Activated T-helper 2 cell treated with anti-CD3 and anti-CD28 coated beads, Interferon-gamma antibody, Interleukin-2, Interleukin-4, amounts not matched to agents 10 μg/mL and 5 μg/mL and 100 μg/mL, durations not matched to agents 14 hours and 24 hours and 36 hours (primary cell): ENCODE measurements at places on chromosomes 3 and 15.

DNA sequence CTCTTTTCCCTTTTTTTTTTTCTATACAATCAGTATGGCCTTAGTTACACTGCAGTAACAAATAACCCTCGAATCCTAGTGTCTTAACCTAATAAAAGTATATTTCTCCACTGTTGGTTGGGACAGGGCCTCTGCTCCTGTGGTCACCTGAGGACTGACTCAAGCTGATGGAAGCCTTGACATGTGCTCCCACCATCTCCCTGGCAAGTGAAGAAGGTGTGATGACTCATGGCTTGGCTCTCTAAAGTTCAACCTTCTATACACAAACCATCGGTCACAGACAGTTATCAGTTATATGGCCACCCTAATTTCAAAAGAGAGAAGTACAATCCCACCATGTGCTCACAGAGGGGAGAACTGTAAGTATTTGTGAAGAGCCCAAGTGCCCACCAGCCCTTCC lies 65.8 kb upstream of the CACNA2D3 start:
- DNase-seq: no peak

GRCh38 chr3:89925976-89926375 lies 818.6 kb downstream of the EPHA3 start:
- no peak for DNase-seq

- no peak for DNase-seq
Observed at GRCh38 chr15:63522225-63522578, 17.8 kb downstream of the USP3 start.

DNA sequence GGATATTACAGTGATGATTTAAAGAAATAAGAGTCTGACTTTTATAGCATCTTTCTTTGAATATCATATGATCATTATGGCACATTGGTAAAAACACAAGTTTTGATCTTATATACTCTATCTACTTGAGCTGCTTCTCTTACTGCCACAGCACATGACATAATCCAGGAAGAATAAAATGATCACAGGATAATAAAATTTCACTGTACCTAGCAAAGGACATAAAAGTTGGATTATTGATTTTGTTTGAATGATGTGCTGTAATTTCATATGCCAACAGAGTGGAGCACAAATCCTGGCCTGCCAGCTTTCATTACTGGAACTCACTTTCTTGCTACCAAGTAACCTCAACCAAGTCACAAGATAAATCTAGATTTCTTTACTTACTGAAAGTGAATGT lies 162.1 kb upstream of the NANOGP8 start:
- DNase-seq: no peak

DNA sequence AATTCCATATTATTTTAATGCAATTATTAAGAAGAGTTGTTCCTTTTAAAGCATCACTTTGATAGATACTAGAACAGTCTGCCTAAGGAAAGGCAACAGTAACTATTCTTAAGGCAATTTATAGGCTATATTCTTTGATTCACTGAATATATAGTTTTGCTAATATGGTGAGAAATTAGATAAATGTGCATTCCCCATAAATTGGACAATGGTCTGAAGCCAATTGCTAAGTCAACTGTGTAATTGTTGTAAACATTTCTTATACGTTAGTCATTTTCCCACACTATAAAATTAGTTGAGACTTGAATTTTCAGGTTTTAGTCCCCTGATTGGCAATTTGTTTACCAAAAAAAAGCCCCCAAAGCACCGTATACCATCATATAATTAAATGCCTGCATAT lies 263.0 kb upstream of the NECTIN3 start:
- DNase-seq: no peak

- DNase-seq: no peak
Observed at GRCh38 chr15:47186075-47186474, 531.2 kb upstream of the SEMA6D start.

DNA sequence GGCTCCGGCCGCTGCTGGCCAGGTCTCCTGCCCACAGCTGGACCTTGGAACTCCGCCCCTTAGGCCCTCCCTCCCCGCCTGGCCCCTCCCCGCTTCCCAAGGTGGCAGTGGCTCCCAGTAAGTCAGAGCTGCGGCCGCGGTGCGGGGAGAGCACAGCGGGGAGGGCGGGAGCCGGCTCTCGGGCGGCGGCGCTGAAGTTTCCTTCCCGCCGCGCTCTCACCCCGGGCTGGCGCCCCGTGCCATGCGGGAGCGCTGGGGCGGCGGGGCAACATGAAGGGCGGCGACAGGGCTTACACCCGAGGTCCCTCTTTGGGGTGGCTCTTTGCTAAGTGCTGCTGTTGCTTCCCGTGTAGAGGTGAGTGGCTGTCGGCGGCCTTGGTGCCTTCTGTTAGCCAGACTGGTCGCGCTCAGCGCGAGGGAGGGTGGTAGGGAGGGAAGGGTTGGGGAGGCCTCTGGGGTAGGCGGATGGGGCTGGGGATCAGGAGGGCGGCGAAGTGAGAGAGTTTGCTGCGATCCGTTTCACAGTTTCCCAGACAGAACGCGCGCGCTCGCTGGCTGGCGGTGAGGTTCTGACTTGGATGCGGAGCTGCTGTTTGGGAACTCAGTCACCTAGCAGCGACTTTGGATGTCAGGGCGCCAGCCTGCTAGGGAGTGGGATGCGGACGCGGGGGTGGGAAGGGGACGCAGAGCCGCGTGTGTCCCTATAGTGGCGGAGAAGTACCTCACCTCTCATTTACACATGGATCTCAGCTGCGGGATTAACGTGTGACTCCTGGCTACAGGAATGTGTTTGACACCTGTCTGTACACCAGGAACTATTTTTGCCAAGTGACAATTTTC lies 145.5 kb upstream of the UMPS start:
- no peak for DNase-seq

- DNase-seq: no peak
Observed at GRCh38 chr3:181267312-181267711, 277.8 kb upstream of the DNAJC19 start.

GRCh38 chr3:167406876-167407492 lies 26.9 kb upstream of the ZBBX start:
- no peak for DNase-seq

- DNase-seq: no peak
Observed at GRCh38 chr3:98763076-98763475, at the start of gene ST3GAL6. ST3GAL6 (plus strand) TSS chr3:98763340; CDS start chr3:98768441, 5,101 bp downstream.

DNA sequence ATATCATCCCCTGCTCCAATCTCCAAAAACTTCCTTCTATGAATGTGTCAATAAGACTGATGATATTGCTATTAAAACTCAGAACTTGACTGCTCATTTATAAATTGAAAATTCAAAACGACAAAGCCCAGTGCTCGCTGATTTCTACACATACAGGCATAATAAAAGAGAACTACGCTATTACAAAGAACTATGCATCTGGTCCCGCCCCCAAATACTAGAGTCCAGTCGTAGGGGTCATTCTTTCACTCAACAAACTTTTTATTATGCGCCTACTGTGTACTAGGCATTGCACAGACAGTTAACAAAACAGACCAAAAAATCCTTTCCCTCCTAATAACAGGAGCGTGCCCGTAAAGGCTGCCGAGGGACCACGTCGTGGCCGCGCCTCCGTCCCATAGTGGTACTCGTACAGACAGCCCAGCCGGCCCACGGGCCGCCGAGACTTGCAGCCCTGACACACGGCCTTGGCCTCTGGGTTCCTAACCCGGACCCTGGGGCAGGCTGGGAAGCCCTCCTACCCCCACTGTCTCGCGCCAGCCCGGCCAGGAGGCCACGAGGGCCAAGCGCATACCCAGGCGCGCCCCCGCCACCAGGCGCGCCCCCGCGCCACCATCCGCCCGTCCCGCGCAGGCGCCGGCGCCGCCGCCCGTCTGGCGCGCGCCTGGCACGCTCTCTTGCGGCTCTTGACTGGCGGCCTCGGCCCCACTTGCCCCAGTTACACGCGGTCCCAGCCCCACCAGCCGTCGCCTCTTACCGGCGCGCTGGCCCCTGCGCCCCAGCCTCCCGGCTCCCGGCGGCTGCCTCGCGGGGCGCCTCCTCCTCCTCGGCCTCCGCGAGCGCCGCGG lies 757 bp downstream of the AVEN start:
- DNase-seq: peak; percentile 60

- no peak for DNase-seq
Observed at GRCh38 chr3:37924453-37924852, 62.8 kb downstream of the CTDSPL start.

DNA sequence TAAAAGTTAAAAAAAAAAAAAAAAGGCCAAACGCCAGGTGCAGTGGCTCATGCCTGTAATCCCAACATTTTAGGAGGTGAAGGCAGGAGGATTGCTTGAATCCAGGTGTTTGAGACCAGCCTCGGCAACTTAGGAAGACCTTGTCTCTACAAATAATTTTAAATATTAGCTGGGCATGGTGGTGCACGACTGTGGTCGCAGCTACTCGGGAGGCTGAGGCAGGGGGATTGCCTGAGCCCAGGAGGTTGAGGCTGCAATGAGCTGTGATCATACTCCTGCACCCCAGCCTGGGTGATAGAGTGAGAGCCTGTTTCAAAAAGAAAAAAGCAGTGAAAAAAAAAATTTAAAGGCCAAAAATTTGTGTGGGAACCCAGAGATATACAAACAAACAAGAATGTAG lies 2.7 kb upstream of the DLEC1 start:
- DNase-seq: no peak

- DNase-seq: no peak
Observed at GRCh38 chr3:45516829-45517228, 77.7 kb upstream of the LIMD1 start.

- peak; percentile 32 for DNase-seq
Observed at GRCh38 chr3:160941885-160942494, 163.2 kb downstream of the B3GALNT1 start.

GRCh38 chr3:140630366-140630765 lies 47.5 kb upstream of the TRIM42 start:
- DNase-seq: no peak

GRCh38 chr3:196624067-196624790 lies 15.3 kb upstream of the NRROS start:
- DNase-seq: peak; percentile 35

DNA sequence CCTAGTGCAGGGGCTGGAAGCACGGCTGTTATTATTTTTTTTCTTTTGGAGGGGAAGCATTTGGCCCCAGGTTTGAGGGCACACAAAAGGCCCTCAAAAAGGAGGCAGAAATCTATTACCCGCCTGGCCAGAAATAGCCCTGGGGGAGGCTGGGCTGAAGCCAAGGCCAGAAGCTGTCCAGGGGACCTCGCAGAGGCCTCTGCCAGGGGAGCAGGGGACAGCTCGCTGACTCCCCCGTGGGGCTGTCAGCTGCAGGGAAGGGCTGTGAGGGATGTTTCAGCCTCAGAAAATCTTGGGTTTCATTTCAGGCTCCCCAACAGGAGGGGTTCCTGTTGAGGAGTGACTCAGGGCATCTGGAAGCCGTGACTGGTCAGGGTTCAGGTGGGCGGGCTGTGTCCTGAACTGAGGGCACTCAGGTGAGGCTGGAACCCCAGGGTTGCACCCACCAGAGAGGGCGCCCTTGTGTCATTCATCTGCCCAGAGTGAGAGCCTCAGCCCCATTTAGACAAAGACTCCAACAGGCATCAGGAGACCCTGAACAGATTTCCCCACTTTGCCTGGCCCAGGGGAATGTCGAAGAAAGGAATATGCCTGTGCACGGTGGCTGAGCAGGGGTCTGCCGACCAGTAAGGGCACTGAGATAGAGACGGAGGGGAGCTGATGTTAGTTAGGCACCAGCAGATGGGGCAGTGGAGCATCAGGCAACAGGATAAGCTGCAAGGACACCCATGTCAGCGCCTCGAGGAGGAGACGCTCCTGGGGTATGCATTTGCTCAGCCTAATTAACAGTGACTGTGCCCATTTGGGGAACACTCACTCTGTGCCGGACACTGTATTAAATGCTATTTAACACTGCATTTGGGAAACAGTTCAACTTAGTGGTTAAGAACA lies 43.5 kb upstream of the SLC6A11 start:
- DNase-seq: no peak

DNA sequence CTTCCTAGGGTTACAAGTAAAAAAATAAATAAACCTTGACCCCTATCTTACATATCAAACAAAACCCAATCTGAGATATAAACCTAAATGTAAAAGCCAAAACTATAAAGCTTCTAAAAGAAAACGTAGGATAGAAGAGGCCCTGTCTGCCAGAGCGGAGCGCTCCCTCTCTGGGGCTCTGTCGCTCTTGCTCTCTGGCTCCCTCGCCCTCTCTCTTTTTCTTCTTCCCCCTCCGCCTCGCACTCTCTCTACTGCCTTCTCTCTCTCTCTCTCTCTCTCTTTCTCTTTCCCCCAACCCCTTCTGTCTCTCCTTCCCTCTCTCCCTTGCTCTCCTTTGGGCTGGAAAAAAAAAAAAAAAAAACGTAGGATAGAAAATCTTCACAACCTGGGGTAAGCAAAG lies 21.6 kb downstream of the RYK start:
- DNase-seq: no peak

GRCh38 chr3:133211449-133211848 lies 173.3 kb downstream of the TMEM108 start:
- no peak for DNase-seq

- DNase-seq: no peak
Observed at GRCh38 chr3:189625071-189625470, 6.1 kb upstream of the TP63 start.

DNA sequence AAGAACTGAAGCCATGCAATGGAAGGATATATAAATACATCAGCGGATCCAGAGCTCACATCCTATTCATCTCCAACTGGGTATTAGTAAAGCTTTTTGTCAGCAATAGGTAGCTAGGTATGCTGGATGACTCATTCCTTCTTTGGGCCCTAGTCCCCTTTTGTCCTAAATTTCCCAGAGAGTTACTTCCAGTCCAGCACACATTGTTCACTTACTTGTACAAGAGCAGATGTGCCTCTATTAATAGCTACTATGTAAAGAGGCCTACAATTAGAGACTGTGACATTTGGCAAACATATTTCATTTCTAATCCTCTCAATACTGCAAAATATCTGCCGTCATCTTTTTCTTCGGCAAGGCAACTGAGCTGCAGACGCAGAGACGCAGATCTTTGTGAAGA lies 1.7 kb upstream of the SLC4A7 start:
- no peak for DNase-seq

GRCh38 chr15:74840851-74841775 lies 1.8 kb downstream of the ULK3 start:
- DNase-seq: no peak

GRCh38 chr3:73378207-73378606 lies 246.5 kb downstream of the PDZRN3 start:
- no peak for DNase-seq

- no peak for DNase-seq
Observed at GRCh38 chr3:154884952-154885351, 195.2 kb upstream of the MME start.

DNA sequence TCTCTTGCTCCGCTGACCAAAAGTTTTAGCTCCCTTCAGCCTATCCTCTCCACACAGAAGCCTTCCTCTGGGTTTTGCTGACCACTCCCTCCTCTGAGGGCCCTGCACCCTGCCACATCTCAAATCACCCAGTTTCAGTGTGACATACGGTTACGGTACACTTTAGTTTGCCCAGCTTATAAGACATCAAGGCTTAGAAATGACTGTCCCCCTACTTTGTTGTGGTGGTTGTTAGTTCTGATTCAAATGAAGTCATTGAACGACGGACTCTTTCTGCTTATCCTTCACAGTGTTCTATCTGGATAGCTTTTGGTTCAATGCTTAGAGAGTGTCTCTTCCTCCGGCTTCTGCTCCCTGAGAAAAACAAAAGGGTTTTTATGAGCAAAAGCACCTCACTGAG lies 68.0 kb upstream of the NDUFB4 start:
- DNase-seq: no peak
